ENCODE measurements at places on chromosomes 12 and 14.

DNA sequence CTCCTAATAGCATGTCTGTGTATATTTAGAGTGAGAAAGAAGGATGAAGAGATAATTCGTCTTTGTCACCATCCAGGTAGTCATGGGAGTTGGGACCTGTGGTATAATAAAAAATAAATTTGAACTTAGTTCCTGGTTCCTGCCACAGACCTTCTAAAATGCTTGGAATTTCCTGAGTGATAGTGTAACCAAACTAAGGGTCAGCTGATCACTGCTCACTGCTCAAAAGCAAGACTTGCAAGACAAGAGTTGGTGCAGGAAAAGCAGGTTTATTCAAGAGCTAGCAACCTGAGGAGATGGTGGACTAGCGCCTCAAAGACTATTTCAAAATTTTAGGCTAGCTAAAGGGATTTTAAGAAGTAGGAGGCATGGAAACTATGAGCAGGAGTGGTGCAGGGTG is 19.1 kb downstream of the ANG start:
- peak; percentile 21 for DNase-seq

DNA sequence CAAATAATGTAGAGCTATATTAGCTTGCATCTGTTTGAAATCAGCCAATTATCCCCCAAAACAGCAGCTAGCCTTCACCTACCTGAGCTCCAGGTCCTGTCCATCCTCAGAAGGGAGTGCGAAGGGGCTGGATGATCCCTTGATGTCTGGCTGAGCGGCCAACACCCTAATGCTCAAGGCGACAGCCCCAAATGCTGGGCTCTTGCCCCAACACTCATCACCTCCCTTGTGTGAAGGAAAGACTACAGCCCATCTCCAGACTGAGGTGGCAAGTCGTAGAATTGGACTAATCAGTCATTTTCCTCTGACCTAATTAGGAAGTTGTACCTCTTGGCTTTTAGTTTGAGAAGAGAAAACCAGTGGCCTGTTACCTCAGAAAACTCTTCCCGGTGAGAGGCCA is 16.3 kb upstream of the MDM1 start:
- no peak for DNase-seq

DNA sequence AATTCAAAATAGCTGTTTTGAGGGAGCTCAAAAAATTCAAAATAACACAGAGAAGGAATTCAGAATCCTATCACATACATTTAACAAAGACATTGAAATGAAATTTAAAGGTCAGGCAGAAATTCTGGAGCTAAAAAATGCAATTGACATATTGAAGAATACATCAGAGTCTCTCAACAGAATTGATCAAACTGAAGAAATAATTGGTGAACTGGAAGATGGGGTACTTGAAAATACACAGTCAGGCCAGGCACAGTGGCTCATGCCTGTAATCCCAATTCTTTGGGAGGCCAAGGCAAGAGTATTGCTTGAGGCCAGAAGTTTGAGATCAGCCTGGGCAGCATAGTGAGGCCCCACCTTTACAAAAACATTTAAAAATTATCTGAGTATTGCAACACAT is 34.1 kb upstream of the DHRS7 start:
- DNase-seq: no peak

DNA sequence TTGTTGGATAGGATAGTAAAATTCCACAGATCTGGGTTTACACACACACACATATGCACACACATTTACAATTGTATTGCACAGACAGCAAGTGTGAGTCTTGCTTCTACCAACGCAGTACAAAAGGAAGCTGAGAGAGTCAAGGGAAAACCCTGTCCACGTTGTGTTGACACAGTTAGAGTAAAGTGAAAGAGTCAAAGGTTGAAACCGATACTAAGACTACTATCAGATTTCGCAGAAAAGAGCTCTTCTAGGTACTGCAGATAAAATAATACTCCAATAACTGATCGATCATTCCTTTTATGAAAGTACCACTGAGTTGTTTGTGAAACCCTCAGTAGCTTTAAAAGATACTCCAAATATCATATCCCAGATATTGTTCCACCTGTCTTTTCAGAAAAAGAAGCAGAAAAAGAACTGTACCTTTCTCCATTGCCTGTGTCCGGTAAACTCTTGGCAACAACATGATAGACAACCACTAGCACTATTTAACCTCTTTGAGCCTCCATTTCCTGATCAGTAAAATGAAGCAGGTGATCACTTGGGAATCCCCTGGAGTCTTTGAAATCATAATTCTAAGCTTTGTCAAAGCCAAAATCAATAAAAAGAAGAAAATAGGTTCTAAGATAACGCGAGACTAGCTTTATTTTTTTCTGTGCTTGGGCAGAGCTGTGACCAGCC is 224.6 kb upstream of the FOXN3 start:
- no peak for DNase-seq

DNA sequence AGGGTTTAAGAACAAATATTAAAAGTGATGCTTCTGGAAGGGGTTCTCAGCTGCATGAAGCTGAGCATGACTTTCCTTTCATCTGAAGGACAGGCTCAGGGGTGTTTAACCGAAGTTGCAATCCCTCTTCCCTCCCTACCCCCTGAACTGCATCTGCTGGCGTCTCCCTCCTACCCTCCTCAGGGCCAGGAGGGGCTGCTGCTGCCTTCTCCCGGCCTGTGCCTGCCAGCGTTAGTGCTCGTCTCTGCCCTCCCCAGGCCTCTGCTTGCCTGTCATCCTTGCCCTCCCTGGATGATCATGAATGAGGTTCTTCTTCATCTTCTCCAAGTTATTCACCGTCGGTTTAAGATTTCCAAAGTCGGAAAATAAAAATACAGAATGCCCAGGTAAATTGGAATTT is 12.2 kb downstream of the SMOC1 start:
- no peak for DNase-seq

Measured in Caki2 (cell line).